ENCODE measurements at places on chromosomes 16 and 17.

GRCh38 chr17:56160422-56160821 lies 7.1 kb downstream of the ANKFN1 start:
- no peak for DNase-seq

DNA sequence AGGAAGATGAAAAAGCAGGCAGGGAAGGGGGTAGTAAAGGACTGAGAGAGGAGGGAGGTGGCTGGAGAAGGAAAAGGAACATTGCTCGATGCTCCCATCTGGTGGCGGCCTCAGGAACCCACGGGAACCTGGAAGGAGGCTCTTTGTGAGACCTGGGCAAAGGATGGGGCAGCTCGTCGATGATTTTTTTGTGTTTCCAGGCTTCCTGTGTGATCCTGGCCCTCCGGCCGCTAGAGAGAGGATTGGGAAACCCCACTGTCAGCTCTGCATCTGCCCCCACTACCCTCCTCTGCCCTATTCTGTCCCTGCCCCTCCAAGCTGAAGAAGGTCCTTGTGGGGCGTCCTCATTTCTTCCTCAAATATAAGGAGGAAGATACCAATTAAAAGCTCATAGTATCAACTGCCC lies 6.6 kb downstream of the WFIKKN2 start:
- DNase-seq: peak; percentile 26

- DNase-seq: no peak
Measured at GRCh38 chr17:27810211-27810901, 10.0 kb upstream of the NOS2 start.

DNA sequence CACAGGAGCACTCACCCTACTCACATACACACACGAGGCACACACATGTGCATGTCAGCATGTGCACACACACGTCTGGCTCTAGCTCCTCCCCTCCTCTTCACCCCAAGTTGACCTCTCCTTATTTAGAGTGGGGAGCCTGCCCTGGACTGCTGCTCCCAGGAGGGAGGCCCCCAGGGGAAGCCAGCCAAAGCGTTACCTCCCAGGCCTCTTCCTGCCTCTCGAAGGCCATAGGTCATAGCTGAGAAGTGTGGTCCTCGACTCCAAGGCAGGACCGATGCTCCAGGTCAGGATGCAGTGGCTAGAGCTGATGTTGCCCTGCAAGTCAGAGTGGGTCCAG lies 18.8 kb downstream of the POLR3K start:
- no peak for DNase-seq

DNA sequence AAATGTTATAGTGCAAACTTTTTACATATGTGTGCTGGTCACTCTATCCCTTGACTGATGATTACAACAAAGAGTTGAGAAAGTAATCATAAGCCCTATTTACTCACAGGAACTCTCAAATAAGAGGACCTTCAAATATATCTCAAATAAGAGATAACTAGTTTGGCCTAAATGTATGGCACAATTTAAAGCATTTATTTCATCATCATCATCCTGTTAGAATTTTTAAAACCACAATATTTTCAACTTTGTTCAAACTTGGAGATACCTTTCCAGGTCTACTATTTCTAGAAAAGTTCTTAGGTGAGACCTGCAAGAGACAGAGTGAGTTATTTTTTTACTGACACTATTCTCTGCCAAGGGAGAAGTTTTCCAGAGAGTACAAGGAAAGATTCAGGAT lies 5.5 kb downstream of the CPPED1 start:
- DNase-seq: no peak

GRCh38 chr17:37106049-37106448 lies 157.3 kb downstream of the AATF start:
- DNase-seq: no peak

GRCh38 chr17:2089021-2089422 lies 34.1 kb downstream of the HIC1 start:
- DNase-seq: no peak

- no peak for DNase-seq
Measured at GRCh38 chr16:17962726-17963125, 373.8 kb downstream of the NPIPA8 start.

GRCh38 chr16:51184702-51185433 lies 33.8 kb upstream of the SALL1 start:
- no peak for DNase-seq

DNA sequence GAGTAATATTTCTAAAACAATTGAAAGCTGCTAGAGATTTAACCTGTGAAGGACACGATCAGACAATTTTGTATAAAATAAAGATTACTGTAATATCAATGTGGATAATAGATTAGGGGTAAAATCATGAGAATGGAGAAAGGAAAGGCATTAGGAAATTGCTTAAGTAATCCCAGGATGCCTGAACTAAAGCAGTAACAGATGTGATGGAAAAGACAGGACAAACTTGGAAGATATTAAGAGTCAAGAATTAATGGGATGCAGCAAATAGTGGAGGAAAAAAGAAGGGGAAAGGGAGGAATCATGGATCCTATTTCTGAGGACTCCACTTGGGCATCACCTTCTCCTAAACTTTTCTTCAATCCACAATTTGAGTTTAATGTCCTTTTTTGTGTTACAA lies 437.1 kb upstream of the PMFBP1 start:
- DNase-seq: no peak

DNA sequence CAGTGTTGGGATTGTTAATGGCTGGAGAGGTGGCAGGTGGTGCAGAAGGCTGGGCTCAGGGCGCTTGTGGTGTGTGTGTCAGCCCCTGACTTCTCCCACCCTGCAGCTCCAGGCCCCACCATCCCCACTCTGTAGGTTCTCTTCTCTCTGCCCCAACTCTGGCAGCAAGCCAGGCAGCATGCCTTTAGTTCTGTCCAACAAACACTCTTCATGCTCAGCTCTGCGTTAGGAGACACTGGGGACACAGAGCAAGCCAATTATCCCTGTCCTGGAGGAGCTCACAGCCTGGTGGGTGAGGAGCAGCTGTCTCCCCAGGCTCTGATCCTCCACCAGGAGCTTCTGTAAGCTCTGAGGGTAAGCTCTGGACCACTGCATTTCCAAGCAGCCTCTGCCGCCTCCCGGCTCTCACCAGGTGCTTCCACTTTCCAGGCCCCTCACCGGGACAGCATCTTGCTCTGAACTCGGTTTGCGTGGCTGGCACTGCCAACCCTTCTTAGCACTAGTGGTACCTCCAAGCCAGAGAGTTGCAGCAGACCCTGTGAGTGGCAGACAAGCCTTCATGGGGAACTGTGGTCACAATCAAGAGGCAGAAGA lies 34.3 kb upstream of the WSCD1 start:
- no peak for DNase-seq

GRCh38 chr17:57833179-57833939 lies 16.5 kb downstream of the MRPS23 start:
- peak; percentile 19 for DNase-seq

- no peak for DNase-seq
Measured at GRCh38 chr16:55597928-55598327, 31.4 kb downstream of the CAPNS2 start.

DNA sequence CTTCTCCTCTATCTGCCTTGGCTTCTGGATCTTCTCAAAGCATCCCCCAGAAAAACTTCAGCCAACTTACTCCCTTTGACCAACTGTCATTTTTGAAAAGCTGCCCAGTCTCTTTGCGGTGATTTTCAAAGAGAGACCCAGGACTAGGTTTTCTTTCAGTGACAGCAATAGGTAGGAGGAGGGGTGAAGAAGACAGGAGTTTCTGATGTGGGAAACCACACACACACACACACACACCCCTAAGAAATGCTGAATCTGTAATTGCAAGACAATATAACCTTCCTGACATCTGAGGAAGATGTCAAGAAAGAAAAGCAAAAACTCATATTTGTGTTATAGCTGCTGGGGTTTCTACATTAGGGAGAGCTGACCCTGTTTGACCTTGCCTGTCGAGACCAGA lies 5.2 kb downstream of the FAM20A start:
- no peak for DNase-seq

DNA sequence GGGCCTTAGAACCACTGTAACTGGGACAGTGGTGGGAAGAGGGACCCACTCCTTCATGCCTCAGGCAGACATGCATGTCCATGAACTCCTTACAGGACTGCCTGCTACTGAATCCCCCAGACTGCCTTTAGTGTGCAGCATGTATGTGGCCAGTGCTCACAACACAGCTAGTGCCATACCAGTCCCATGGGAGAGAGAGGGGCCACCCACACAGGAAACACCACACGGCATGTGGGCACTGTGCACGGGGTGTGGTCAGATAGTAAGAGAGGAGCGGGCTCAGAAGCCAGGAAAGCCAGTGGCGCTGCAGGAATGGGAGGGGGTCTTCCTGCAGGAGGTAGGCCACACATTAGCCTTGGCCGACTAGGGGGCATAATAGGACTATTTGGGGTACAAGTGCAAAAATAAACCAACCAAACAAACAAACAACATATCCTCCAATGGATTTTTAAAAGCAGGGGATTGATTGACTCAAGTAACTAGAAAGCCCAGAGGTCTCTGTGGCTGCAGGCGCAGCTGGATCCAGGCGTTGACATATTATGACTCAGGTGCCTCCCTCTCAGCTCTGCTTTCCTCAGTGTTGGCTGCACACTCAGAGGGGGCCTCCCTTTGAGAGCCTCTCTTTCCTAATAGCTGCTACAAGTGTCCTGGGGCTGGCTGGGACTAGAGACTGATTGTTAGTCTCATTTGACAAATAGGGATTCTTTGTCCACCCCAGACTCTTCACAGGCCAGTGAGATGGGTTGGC lies 104.4 kb downstream of the AMFR start:
- DNase-seq: no peak

DNA sequence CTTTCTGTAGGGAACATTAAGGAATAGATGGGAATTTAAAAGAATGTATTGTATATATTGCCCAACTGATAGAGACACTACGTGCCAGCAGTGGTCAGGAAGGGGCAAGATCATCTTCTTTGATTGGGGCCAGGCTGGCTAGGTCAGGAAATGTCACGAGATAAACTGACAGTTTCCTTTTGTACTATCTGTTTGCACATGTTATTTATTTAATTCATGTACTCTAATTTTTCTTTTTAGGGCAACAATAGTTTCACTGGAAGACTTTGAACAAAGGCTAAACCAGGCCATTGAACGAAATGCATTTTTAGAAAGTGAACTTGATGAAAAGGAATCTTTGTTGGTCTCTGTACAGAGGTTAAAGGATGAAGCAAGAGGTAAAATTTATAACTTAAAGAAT lies 12.6 kb downstream of the NDEL1 start:
- DNase-seq: no peak

DNA sequence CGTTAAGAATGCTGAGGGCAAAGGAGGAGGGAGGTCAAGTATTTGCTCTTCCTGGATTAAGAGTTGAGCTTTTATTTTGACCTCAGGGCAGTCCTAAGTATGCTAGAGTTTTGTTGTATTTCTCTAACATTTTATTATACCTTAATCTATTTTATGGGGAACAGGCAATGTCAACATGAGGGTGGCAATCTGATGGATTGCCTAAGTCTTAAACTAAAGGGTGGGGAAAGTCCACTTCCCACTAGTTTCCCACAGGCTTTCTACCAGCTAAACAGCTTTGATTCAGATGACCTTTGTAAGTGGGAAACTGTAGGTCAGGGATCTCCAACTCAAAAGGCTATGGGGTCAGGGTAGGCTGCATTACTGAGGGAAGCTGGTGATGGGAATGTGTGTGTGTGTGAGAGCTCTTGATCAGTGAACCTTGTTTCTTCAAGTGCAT lies 24.9 kb downstream of the HSD17B2 start:
- no peak for DNase-seq

DNA sequence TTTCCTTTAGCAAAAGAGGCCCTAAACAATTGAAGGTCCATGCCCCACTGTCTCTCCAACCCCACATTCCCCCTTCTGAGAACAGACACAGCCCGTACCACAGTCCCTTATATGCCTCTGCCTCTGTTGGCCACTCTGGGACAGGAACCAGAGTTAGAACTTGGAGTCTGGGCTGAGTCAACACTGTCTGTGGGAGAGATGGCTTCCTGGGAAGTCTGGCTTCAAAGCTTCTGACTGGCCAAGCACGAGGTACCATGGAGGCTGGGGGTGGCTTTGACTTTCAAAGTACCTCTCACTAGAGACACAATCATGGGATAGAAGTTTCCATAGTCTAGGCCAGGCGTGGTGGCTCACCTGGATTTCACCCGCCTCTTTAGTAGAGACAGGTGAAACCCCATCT lies 14.9 kb upstream of the SPOP start:
- no peak for DNase-seq

- DNase-seq: no peak
Measured at GRCh38 chr16:19008245-19009169, 24.8 kb downstream of the TMC7 start.

GRCh38 chr16:88541831-88542616 lies 28.2 kb upstream of the ZC3H18 start:
- DNase-seq: no peak

- no peak for DNase-seq
Measured at GRCh38 chr17:58535431-58535830, 21.0 kb upstream of the MTMR4 start.

GRCh38 chr17:34556384-34556783 lies 23.0 kb upstream of the TMEM132E start:
- no peak for DNase-seq

GRCh38 chr16:47715442-47716083 lies 254.4 kb downstream of the PHKB start:
- no peak for DNase-seq

DNA sequence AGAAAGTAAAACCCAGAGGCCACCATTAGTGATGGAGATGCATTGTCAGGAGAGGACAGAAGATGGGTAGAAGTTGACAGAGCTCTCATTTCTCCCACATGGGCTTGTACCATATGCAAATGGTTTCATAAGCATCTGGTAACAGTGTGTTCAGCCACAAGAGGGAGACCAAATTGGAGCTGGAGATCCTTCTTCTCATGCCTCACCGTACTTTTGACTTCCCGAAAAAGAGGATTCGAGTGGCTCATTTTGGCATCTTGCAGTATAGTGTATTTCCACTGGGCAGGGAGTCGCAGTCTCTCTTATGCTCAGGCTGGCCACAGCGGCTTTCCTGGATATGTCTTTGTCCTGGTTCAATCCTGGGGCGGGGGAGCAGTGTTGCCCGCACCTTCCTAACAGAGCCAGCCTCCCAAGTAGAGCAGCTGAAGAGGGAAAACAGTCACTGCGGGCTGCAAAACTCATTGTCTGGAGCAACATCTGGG lies 23.8 kb downstream of the TBC1D3B start:
- DNase-seq: no peak

GRCh38 chr16:6574146-6574545 lies 758.5 kb upstream of the RBFOX1 start:
- no peak for DNase-seq

DNA sequence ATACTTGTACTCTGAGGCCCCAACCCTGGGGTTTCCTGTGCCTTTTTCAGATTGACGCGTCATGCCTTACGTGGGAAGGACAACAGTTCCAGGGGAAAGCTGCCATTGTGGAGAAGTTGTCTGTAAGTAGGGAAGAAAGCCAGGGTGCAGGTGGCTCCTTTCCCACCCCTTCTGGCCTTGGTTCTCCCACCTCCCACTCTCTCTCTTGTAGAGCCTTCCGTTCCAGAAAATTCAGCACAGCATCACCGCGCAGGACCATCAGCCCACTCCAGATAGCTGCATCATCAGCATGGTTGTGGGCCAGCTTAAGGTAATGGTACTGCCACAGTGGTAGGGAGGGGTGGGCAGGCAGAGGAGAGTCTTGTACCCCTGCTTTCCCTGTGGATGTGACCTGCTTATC lies 4.6 kb upstream of the EDC4 start:
- no peak for DNase-seq

GRCh38 chr16:57818377-57819064 lies 16.2 kb upstream of the KIFC3 start:
- DNase-seq: peak; percentile 74

Data from NCI-H2029 treated with DMSO at 0.1 percent for 48 hours (cell line).